Inflammatory macrophage (primary cell): ENCODE measurements at places on chromosomes 7 and 10.

GRCh38 chr10:124892905-124893304, 49.0 kb upstream of the ZRANB1 start:
- DNase-seq: no peak

- DNase-seq: no peak
These were observed 72.9 kb upstream of the ZNF804B start for GRCh38 chr7:88686468-88687229.

GRCh38 chr10:78286186-78286585, 252.5 kb downstream of the RPS24 start:
- no peak for DNase-seq

GRCh38 chr7:46058086-46058823, 137.2 kb upstream of the IGFBP3 start:
- DNase-seq: no peak

DNA sequence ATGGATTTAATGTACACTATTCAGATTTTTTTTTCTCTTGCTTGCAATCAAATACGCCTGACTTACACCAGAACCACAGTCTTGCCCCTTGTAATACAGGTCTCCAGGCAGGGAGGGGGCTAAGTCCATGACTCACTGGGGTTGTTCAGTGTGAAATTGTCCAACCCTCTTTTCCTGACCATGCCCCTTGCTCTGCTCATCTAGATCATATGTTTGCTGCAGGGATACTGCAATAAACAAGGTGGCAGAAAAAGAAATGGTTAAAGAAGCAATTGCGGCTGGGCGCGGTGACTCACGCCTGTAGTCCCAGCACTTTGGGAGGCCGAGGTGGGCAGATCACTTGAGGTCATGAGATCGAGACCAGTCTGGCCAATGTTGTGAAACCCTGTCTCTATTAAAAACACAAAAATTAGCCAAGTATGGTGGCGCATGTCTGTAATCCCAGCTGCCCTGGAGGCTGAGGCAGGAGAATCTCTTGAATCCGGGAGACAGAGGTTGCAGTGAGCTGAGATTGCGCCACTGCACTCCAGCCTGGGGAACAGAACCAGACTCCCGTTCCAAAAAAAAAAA, 85.5 kb downstream of the TMEM130 start:
- DNase-seq: no peak

GRCh38 chr7:139701908-139702307, 75.9 kb downstream of the HIPK2 start:
- DNase-seq: no peak

DNA sequence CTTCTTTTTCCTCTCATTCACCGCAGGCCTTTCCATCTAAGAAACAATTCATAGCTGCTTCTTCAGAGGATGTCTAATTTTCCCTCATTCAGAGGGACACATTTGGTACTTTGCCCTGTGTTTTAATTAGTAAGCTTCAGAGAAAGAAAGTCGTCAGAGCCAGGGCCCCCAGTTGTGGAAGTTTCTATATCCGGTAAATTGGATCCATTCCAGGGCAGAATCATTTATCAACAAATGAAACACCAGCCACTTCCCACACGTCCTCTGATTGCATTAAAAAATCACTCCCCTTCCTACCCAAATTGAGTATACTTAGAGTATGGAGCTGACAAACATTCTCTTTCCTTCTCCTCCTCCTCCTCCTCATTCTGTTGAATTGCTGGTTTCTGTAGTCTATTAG, 205.8 kb upstream of the HDAC9 start:
- no peak for DNase-seq

- DNase-seq: no peak
These were observed 98.7 kb downstream of the AUTS2 start for GRCh38 chr7:69696686-69697685.

DNA sequence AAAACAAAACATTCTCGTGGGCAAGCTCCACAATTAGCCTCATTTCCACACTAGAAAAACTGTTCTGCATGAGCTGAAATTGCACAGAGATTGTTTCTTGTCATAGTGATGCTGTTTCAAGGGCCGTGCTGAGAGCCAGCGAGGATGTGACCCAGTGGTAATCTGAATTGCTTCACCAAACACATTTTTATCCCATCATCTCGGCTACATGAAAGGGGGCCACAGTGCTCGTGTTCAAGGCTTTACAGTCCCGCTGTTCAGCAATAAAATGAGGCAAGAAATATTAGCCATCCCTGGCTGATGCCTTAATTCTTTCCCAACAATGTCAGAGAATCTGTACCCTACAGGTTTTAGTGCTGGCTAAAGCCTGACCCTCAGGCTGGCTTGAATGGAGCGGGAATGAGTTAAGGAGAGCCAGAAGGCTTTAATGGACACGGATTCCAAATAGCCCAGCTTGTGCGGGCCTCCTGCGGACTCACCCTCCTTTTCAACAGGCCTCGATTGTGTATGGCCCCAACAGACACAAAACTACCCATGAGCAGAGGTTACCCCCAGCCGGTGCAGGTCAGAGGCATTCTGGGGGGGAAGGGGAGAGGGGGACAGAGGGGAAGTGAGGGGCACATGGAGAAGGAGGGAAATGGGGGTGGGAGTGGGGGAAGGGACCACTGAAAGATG, 2.0 kb upstream of the GDF10 start:
- DNase-seq: no peak
